Bronchus fibroblast of lung (primary cell): ENCODE measurements at places on chromosomes 3 and 15. TPM values are rescaled to one million over a fixed set of nuclear protein-coding genes. Genes with fewer than 3 reads are reported as not detected.

Gene OCA2
- under 0.01 TPM in 1 of 2 replicates, not detected in the other for total RNA-seq

Gene SNX22
- total RNA-seq: under 0.01 and 0.17 TPM in 2 replicates

Gene CFAP100
- total RNA-seq: not detected in 2 replicates

Gene B2M
- 1,041 and 1,099 TPM in 2 replicates for total RNA-seq

Gene ST8SIA2
- 0.15 TPM in 1 of 2 replicates, not detected in the other for total RNA-seq

Gene CP
- total RNA-seq: under 0.01 and 0.17 TPM in 2 replicates

Gene MAGI1
- 6.4 and 7.3 TPM in 2 replicates for total RNA-seq

Gene CCR9
- total RNA-seq: not detected in 2 replicates

Gene TM4SF4
- under 0.01 TPM in 1 of 2 replicates, not detected in the other for total RNA-seq

Gene SPRED1
- 12.2 and 14.0 TPM in 2 replicates for total RNA-seq

Gene ARHGEF26
- total RNA-seq: 2.4 and 3.4 TPM in 2 replicates

Gene TAGLN3
- 1.0 and 1.5 TPM in 2 replicates for total RNA-seq

Gene DPH3
- 13.3 and 16.1 TPM in 2 replicates for total RNA-seq

Gene SLC15A2
- total RNA-seq: 0.15 and 0.17 TPM in 2 replicates

Gene CSTA
- total RNA-seq: 1.0 TPM in 1 of 2 replicates, not detected in the other

Gene FBXW12
- not detected in 2 replicates for total RNA-seq

Gene THUMPD3
- 27.9 and 34.0 TPM in 2 replicates for total RNA-seq

Gene GOLGA8J
- not detected in 2 replicates for total RNA-seq

Gene CCR5
- not detected in 2 replicates for total RNA-seq

Gene ITPKA
- total RNA-seq: 12.4 and 15.6 TPM in 2 replicates

Gene PRTG
- total RNA-seq: 3.4 and 4.2 TPM in 2 replicates
